ENCODE measurements at places on chromosomes 1 and 21.

DNA sequence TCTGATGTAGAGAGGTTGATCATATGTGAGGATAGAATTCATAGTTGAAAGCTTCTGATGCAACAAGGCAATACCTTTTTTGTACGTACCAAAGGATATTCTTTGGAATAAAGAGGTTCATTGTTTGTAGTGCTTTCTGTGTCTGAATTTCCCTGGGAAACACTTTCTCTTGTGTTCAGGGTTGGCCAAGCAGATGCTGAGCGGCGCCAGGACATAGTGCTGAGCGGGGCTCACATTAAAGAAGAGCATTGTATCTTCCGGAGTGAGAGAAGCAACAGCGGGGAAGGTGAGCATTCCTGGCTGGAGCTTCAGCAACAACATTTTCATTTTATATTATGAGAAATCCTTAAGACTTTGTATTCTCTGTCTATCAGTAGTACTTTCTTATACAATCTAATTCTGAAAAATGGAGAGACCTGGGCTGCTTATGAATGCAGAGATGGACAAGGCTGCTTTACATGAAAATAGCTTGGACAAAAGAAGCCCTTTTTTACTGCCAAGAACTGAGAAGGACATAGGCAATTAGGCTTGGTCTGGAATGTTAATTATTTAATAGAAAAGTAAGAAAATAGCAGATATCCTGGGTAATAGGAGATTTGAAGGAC, 85.2 kb downstream of the KIF1B start:
- DNase-seq = no peak

GRCh38 chr1:57124768-57125446, 159.1 kb upstream of the C8B start:
- no peak for DNase-seq

DNA sequence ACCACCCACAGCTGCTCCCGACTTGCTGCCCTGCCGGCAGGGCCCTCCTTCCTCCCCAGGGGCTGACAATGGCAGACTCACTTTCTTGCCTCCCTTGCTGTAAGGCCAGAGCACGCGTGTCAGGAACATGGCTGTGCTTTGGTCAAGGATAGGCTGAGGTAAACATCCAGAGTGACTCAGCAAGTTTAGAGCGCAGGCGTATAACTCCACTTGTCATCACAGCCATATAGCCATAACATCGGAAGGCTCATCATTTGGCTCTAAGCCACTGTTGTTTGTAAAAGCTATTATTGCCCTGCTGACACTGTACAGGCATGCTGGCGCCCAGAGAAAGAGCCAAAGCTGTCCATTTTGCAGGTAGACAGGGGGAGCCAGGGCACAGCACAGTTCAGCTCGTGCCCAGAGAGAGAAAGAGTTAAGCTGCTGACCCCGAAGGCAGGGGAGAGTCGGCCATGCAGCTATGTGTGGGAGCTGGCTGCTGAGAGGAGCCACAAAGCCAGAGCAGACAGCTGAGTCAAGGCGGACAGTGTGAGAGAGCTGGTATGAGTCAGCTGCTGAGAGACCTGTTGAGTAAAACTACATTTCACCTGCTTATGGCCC, 60.6 kb downstream of the GNG4 start:
- DNase-seq = peak; percentile 20

DNA sequence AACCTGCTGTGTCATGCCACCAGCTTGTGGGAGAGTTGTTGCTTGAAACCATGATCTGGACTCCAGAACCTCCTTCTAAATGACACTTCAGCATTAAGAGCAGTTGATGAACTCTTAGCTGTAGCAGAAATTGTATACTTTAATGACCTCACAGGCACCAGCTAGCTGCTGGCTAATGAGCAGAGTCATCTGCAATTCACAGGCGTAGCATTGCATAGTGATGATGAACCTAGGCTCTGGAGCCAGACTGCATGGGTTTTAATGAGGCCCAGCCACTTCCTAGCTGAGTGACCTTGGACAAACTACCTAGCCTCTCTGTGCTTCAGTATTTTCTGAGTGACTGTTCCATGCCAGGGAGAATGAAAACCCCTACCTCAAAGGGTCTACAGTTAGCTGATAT, 407.1 kb downstream of the LMO4 start:
- DNase-seq = no peak

GRCh38 chr1:185244015-185244747, 72.9 kb downstream of the IVNS1ABP start:
- DNase-seq = peak; percentile 21

DNA sequence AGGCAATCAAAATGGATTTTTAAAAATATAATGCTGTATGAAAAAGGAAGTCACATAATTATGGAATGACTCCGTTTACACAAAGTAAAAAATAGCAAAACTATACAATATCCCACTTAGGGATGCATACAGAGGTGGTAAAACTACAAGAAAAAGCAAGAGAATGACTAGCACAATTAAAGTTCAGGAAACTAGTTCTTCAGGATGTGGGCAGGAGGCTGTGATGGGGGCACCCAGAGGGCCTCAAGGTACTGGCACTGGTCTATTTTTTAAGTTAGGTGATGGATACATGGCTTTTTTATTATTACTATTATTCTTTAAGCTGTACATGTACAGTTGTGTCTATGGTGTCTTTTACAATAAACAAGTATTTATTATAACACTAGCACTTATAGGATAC, 1.4 kb upstream of the ZC3H12A start:
- DNase-seq = no peak

DNA sequence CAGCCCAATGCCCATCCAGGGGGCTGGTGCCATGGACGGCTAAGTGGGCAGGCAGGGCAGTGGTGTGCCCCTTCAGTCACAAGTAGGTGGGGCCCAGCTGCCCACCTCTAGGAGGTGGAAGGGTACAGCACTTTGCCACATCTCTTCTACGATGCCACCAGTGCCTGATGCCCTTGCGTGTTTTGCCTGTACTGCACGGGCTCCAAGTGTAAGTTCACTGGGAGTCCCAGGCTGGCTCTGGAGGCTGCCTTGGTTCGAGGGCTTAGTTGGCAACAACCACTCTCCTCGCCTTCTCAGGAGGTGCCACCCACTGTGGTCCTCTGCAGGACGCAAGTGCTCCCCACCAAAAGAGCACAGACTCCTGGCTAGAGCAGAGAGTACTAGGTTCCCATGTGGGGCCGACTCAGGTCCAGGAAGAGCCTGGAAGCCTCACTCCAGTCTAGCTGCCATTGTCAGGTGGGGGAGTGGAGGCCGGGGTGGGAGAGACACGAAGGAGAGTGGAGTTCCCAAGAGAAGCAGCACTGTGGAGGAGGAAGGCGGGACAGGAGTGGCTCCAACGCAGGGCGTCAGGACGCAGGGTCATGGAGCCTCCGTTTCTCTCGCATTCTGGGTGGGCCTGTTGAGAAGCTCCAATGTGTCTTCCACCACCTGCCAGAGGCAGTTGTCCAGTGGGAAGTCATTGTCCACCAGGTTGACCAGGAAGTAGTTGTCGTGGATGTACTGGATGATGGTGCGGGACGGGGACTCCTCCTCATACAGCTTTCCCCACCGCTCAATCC, 15.5 kb downstream of the MTHFR start:
- no peak for DNase-seq

GRCh38 chr21:42319376-42319775, 4.2 kb upstream of the TFF3 start:
- no peak for DNase-seq

GRCh38 chr1:33973799-33974545, 110.1 kb downstream of the HMGB4 start:
- no peak for DNase-seq

DNA sequence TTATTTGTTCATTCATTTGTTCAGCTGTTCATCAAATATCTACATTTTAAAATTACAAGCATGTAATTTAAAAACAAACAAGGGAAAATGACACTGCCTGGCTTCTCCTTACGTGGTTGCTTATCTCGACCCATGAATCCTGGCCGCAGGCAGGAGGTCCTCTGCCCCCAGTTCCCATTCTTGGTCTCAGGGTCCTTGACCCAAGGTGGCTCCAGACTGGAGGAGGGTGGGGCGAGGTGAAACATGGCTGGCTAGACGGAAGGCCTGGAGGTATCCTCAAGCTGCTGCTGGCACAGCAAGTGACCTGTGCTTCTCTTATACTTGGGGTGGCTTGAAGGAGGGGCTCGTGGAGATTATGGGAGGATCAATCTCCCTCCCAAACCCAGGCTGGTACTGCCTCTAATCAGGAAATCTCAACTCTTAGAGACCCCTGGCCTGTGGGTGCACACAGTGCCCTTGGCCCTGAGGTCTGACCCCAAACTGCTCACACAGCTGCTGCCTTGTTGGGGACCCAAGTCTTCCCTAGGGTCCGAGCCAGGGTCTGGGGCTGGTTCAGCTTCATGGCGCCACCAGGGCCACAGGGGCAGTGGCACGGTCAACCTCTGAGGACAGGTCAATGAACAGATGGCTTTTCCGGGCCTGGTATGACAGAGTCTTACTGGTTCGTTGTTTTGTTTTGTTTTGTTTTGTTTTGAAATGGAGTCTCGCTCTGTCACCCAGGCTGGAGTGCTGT, 63.7 kb downstream of the SCCPDH start:
- DNase-seq = no peak

GRCh38 chr1:13732971-13733667, 33.1 kb downstream of the PRDM2 start:
- no peak for DNase-seq

- no peak for DNase-seq
Observed at GRCh38 chr1:97610102-97610501, 310.7 kb downstream of the DPYD start.

GRCh38 chr1:207021876-207022596, 10.5 kb downstream of the C1orf116 start:
- no peak for DNase-seq

GRCh38 chr1:12600335-12600734, 17.7 kb downstream of the DHRS3 start:
- no peak for DNase-seq

GRCh38 chr1:159077120-159077961, 775 bp upstream of the AIM2 start:
- peak; percentile 53 for DNase-seq

DNA sequence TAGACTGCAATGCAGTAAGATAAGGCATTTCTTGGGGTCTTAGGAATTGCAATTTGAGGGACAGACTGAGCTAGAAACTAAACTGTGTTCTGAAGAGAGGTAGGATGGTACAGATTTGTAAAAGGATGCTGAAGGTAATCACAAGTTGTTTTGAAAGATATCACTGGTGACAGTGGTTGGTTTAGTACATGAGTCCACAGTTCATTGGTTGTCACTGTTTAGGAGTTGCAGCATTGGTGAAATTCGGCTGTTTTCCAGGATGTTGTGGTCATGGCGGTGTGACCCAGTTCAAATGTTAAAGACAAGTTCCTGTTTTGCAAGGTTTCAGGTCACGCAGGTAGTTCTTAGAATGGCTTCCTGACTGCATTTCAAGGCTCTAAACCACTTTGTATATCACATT, 292.8 kb upstream of the B3GALT2 start:
- DNase-seq = no peak

- DNase-seq = no peak
Observed at GRCh38 chr21:45111703-45112102, 37.3 kb downstream of the ADARB1 start.

GRCh38 chr1:19121192-19121591, 88.9 kb downstream of the UBR4 start:
- no peak for DNase-seq

Measured in AG09309 (cell line).